KG1 (cell line): ENCODE measurements at places on chromosomes 12 and 14.

- no peak for DNase-seq
Measured at GRCh38 chr14:95346820-95347219, 27.1 kb upstream of the CLMN start.

GRCh38 chr12:65925626-65926025, 101.3 kb downstream of the HMGA2 start:
- DNase-seq = peak; percentile 62

DNA sequence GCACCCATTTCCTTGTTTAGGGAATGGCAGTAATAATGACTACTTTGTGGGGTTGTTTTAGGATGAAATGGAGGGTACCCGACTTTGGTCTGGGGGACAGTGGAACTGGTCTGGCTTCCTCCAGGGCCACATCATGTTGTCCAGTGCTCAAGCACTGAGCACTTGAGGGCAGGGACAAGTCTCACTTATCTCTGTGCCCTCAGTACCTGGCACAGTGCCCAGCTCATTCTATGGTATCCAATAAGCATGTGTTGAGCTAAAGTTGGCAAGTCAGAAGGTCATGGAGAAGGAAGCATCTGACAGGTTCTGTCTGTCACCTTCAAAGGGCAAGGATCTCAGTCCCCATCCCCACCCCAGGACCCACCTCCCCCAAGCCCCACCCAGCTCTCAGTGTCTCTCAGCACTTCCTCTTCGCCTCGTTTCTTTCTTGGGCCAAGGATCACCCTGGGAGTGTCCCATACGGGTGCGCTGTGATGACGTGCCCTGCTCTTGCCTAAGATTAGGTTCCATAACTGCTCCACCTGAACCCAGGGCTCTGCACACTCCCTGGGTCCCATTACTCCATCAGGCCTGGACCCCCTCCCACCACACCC, 24.3 kb upstream of the TMEM106C start:
- no peak for DNase-seq

- no peak for DNase-seq
Measured at GRCh38 chr12:76417116-76417515, 68.9 kb upstream of the BBS10 start.

- DNase-seq = no peak
Measured at GRCh38 chr14:68968051-68968450, 11.1 kb downstream of the ACTN1 start.

GRCh38 chr14:55739967-55740648, 160.1 kb downstream of the KTN1 start:
- DNase-seq = no peak

- DNase-seq = no peak
Measured at GRCh38 chr12:128459067-128459466, 192.1 kb downstream of the TMEM132C start.

GRCh38 chr12:47615711-47616110, 90.1 kb downstream of the RPAP3 start:
- no peak for DNase-seq

DNA sequence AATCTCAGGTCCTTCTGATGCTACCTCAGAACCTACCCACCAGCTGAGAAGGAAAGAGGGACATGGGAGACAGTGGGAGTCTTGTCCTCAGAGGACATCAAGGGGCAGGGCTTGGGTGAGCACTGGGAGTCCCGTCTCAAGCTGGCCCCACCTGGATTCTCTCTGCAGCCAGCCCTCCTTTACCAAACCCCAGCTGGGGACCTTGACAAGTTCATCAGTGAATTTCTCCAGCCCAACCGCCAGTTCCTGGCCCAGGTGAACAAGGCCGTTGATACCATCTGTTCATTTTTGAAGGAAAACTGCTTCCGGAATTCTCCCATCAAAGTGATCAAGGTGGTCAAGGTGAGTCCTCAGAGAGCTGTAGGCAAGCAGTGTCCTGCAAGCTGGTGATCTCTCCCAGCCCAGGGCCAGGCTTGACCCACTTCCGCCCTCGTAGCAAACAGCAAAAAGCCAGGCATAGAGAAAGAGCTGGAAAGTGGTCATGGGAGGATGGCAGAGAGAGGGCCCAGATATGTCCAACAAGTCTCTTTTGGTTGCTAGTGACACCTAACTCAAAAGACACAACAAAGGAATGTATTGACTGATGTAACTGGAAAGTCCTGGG, 14.2 kb upstream of the OAS2 start:
- DNase-seq = no peak

GRCh38 chr14:33357225-33358010, 418.7 kb downstream of the NPAS3 start:
- no peak for DNase-seq

- no peak for DNase-seq
Measured at GRCh38 chr14:100590726-100591452, 3.7 kb upstream of the BEGAIN start.

- no peak for DNase-seq
Measured at GRCh38 chr12:69108037-69108436, 131.3 kb upstream of the CPSF6 start.

GRCh38 chr12:79847417-79847816, 87.5 kb downstream of the PPP1R12A start:
- no peak for DNase-seq

GRCh38 chr14:79791055-79791732, 420.1 kb downstream of the DIO2 start:
- DNase-seq = no peak

- peak; percentile 60 for DNase-seq
Measured at GRCh38 chr14:102594514-102595175, 2.2 kb downstream of the RCOR1 start.

GRCh38 chr12:34350092-34351041, 328.1 kb downstream of the ALG10 start:
- DNase-seq = no peak

- DNase-seq = no peak
Measured at GRCh38 chr12:110619534-110619953, 5.6 kb downstream of the TCTN1 start.

GRCh38 chr14:33932576-33933345, 18.1 kb downstream of the EGLN3 start:
- no peak for DNase-seq

- DNase-seq = no peak
Measured at GRCh38 chr12:131312793-131313545, 359.3 kb downstream of the ADGRD1 start.

DNA sequence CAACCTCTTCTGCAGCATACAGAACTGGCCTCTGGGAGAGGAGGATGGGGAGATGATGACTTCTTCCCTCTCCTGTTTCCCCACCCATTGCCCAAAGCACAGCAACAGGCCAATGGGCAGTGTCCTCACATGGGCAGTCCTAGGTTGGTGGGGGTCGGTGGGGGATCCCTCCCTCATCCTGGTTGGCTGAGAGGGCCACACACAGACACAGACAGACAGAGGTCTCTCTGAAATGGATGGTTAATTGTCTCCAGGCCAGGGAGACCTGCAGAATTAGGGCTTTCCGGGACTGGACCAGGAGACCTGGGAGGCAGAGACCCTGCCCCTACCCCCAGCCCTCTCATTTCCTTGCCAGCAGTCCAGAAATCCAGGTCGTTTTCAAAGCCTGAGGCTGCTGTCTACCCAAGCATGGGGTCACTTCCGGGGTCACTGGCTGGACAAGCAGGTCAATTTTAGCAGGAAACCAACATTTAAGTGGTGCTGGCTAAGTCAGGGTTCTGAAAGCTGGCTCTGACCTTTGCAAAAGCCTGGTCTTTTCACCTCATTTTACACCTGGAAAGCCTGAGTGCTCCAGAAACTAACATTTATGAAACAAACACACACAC, 48.6 kb upstream of the TBX3 start:
- DNase-seq = no peak
